ENCODE measurements at places on chromosomes 13 and 19. TPM values are rescaled to one million over a fixed set of nuclear protein-coding genes. Genes with fewer than 3 reads are reported as not detected.

Gene TFDP1
- total RNA-seq, result 42.1 TPM

Gene CYP4F8
- total RNA-seq, result not detected

Gene PLEKHA4
- 17.7 TPM for total RNA-seq

Gene GNG7
- total RNA-seq, result 35.2 TPM

Gene IL4I1
- not detected for total RNA-seq

Data from Right ventricle myocardium superior (tissue), 1 donor.